B cell (primary cell): ENCODE measurements at places on chromosomes 7 and 10. TPM values are rescaled to one million over a fixed set of nuclear protein-coding genes. Genes with fewer than 3 reads are reported as not detected.

DNA sequence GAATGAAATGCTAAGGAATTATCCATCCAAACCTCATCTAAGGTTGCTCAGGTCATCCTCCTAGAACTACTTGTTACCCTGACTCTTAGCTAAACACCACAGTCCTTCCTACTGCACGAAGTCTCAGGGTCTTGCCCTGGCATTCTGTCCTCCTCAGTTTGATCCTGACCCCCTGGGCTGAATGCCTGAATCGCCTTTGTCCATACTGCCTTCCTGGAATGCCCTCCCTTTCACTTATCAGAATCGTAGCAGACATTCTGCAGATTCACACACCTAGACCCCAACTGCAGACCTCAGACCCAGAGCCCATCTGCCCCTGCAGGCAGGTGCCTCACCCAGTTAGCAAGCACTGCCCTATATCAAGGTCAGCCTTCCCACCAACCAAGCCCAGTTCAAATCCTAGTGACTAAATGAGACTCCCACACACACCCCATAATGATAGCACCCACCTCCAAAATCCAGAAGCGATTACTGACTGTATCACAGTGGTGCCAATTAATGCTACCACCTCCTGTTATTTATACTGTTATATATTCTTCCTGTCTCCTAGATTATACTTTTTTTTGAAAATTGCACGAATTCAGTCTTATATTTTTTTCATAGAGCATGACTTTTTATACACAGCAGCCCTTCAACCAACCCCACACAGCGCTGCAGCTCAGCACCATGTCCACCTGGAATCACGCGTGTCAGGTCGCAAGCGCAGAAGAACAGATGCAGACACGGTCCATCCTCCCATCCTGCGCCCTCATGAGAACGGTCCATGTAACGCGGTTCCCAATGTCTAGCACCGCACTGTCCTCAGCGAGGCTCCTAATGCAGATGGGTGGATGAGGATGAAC, 3.7 kb downstream of the PARD3 start:
- H3K27me3 ChIP-seq = peaks cover 27% of the 10 kb centered on the region
- no peak overlapping the region for H3K4me3 ChIP-seq
- DNase-seq = no peak
- H3K27ac ChIP-seq = no peak overlapping the region
- H3K36me3 ChIP-seq = no peaks in the 10 kb centered on the region
- H3K4me1 ChIP-seq = peaks cover 7% of the 10 kb centered on the region

GRCh38 chr7:75905785-75906604, 9.0 kb upstream of the POR start:
- no peak overlapping the region for H3K27ac ChIP-seq
- DNase-seq = no peak
- H3K4me3 ChIP-seq = no peak overlapping the region
- H3K27me3 ChIP-seq = no peaks in the 10 kb centered on the region
- no peaks in the 10 kb centered on the region for H3K36me3 ChIP-seq
- H3K4me1 ChIP-seq = no peaks in the 10 kb centered on the region

DNA sequence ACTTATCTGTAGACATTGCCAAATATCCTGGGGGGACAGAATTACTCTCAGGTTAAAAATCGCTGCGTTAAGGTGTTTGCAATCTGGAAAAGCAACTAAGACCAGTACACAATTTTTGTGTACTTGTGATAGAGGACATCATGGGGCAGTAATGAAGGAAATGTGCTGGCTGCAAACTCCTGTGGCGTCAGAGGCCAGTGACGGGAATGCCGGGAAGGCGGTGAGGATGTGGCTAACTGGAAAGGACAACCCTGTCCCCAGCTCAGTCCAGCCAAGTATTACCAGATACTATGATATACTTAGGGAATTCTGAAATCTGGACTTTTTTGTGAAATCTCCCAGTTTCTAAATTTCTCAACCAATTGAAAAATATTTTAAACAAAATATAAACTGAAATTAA, 103.1 kb upstream of the NANOS1 start:
- no peak overlapping the region for H3K27ac ChIP-seq
- no peaks in the 10 kb centered on the region for H3K27me3 ChIP-seq
- H3K4me1 ChIP-seq = no peaks in the 10 kb centered on the region
- DNase-seq = no peak

DNA sequence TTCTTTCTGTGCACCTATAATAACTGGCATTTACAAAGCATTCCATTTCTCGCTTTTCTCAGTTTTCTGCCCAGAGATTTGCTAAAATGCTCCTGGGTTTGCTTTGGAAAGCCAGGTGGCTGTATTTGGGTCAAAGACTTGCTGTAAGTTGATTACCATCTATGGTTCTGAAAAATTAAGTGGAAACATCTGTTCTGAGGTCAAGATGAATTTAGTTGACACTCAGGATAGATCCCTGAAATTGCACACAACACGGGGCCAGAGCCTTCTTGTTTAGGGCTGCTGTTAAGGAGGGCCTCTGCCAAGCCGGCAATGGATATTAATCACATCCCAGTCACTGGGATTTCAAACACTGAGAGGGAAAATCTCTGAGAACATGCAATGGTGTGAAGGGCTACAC, 111.6 kb upstream of the GLI3 start:
- H3K27ac ChIP-seq = no peak overlapping the region
- H3K27me3 ChIP-seq = no peaks in the 10 kb centered on the region
- no peaks in the 10 kb centered on the region for H3K4me1 ChIP-seq
- no peak overlapping the region for H3K4me3 ChIP-seq

DNA sequence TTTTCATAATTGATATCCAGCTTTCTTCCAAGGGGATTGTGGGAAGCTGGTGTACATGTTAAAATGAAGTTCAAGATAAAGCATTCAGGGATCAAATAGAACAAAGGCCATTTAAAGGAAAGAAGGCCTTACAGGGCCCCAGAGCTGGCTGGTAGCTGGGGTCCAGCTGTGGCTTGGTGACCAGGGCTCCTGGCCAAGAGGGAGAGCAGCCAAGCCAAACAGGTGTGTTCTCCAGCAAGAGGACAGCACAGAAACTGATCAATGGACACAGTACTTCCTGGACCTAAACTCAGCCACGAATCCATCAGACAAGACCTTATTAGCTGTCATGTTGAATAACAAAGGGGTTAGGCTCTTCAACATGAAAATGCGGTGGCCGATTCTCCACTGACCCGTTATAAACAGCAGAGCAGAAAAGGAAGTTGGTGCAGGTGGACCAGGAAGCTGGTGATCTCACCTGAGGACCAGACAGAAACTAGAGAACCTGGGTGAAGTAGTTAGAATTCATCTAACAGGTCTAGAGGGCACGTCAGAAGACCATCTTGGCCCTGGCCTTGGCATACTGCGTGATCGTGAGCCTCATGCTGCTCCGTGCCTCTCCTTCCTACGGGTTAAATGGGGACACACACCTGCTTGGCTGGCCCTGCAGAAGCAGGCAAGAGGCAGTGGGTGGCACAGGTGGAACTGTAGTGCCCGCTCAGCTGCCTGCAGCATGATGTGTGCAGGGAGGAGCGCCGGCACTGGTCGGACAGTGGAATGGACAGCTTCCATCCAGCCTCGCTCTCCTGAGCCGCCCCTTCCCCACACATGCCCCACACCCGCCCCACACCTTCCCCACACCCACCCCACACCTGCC, 53.8 kb downstream of the PARP12 start:
- no peak for DNase-seq
- H3K36me3 ChIP-seq = no peaks in the 10 kb centered on the region
- no peaks in the 10 kb centered on the region for H3K4me1 ChIP-seq

DNA sequence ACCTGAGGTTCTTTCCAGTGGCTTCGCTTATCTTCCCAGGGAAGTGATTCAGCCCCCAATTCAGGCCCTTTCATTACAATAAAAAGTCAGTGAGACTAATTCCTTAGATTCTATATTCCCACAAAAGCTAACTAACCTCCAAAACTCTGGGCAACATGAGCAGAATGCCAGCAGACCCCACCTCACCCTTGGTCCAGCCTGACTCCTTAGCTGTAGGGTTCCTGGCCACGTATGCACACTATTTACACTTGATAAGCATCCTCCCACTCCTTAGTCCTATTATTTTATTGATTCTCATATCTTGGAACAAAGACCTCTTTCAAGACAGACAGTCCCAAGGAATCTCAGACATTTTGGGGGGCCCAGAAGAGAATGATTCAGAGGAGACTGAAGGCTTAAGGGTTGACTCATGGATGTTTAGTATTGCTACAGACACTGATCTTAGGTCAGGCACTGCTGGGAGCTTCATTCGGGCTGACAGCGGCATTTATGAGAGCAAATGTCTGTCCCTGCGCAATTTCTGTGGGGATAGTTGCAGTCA, 162.6 kb upstream of the GDF10 start:
- H3K4me1 ChIP-seq = peaks cover 3% of the 10 kb centered on the region
- no peak overlapping the region for H3K4me3 ChIP-seq
- H3K27ac ChIP-seq = no peak overlapping the region
- no peaks in the 10 kb centered on the region for H3K36me3 ChIP-seq
- no peaks in the 10 kb centered on the region for H3K27me3 ChIP-seq

- no peaks in the 10 kb centered on the region for H3K36me3 ChIP-seq
- no peaks in the 10 kb centered on the region for H3K27me3 ChIP-seq
- DNase-seq = no peak
These were observed 17.8 kb downstream of the SCART1 start for GRCh38 chr10:133471300-133472109.

GRCh38 chr7:74489997-74490945, 36.6 kb downstream of the GTF2IRD1 start:
- H3K27ac ChIP-seq = no peak overlapping the region
- H3K4me3 ChIP-seq = no peak overlapping the region
- H3K36me3 ChIP-seq = no peaks in the 10 kb centered on the region
- no peaks in the 10 kb centered on the region for H3K4me1 ChIP-seq
- H3K27me3 ChIP-seq = no peaks in the 10 kb centered on the region
- DNase-seq = no peak

GRCh38 chr7:12692479-12693259, 5.2 kb downstream of the ARL4A start:
- peaks cover 12% of the 10 kb centered on the region for H3K4me1 ChIP-seq
- H3K36me3 ChIP-seq = no peaks in the 10 kb centered on the region
- H3K27me3 ChIP-seq = no peaks in the 10 kb centered on the region
- no peak overlapping the region for H3K27ac ChIP-seq

- no peaks in the 10 kb centered on the region for H3K4me1 ChIP-seq
- H3K27me3 ChIP-seq = no peaks in the 10 kb centered on the region
- no peak overlapping the region for H3K4me3 ChIP-seq
- DNase-seq = no peak
- no peak overlapping the region for H3K27ac ChIP-seq
These were observed 141.7 kb downstream of the TWIST1 start for GRCh38 chr7:18975689-18976280.

DNA sequence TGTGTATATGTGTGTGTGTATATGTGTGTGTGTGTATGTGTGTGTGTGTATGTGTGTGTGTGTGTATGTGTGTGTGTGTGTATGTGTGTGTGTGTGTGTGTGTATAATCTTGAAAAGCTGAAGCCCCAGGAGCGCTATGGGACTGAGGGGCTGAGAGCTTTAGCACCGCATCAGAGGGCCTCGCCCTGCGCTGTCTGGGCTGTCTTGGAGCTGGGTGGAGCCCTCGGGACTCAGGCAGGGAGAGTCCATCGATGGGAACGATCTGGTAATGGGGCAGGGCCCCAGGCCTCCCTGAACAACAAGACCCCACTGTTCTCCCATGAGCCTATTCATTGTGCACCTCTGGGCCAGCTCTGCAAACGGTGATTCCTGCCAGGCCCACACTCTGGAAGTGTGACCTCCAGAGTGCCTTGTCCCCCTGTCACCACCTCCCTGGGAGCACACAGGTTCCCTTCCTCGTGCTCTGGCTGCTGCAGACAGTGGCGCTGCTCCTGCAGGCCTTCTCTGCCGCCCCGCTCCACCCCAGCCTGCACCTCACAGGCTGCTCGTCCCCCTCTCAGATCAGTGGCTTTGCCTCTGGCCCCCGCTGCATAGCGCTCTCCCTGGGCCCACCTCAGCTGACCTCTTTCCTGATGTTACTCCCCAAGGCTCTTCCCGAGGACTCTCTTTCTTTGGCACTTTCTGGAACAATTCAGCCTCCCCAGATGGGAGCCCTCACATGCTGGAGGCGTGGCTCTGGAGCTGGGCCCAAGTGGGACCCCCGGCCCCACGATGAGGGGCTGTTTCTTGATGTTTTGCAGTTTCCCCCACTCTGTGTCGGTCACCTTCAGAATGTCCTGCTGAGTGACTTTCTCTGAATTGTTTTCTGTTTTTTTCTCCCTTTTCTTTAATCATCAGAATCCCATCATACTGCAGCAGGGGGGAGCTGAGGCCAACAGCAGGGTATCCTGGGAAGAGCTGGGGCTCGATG, 542.2 kb upstream of the FOXK1 start:
- no peaks in the 10 kb centered on the region for H3K27me3 ChIP-seq
- no peak for DNase-seq
- no peak overlapping the region for H3K27ac ChIP-seq
- no peaks in the 10 kb centered on the region for H3K36me3 ChIP-seq
- H3K4me1 ChIP-seq = no peaks in the 10 kb centered on the region

- no peaks in the 10 kb centered on the region for H3K36me3 ChIP-seq
- no peak overlapping the region for H3K4me3 ChIP-seq
- no peaks in the 10 kb centered on the region for H3K27me3 ChIP-seq
These were observed 101.3 kb downstream of the SDHAF3 start for GRCh38 chr7:97218767-97219166.

DNA sequence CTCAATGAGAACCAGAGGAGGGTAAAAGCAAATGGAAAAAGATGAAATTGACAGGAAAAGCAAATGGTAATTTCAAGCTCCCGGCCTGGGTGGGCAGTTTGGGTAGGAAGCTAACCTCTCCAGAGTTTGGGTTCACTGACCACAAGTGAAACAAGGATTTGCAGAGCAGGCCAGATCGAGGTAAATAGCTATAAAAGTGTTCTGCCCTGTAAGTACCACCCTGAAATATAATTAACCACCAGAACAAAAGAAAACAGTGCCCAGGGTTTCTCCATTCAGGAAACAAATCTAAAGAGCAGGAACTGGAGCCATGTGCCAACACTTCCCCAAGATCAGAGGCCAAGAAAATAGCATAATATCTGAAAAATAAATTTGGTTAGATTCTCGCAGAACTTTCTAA, 276.7 kb upstream of the MEOX2 start:
- H3K4me3 ChIP-seq = no peak overlapping the region
- DNase-seq = no peak
- no peak overlapping the region for H3K27ac ChIP-seq
- H3K27me3 ChIP-seq = no peaks in the 10 kb centered on the region
- no peaks in the 10 kb centered on the region for H3K36me3 ChIP-seq
- H3K4me1 ChIP-seq = no peaks in the 10 kb centered on the region

GRCh38 chr7:22363756-22364422, 6.9 kb upstream of the RAPGEF5 start:
- no peak overlapping the region for H3K4me3 ChIP-seq
- H3K4me1 ChIP-seq = no peaks in the 10 kb centered on the region
- no peak overlapping the region for H3K27ac ChIP-seq

- H3K4me3 ChIP-seq = no peak overlapping the region
- H3K36me3 ChIP-seq = no peaks in the 10 kb centered on the region
- H3K4me1 ChIP-seq = no peaks in the 10 kb centered on the region
- no peaks in the 10 kb centered on the region for H3K27me3 ChIP-seq
- no peak for DNase-seq
- H3K27ac ChIP-seq = no peak overlapping the region
These were observed 47.4 kb upstream of the CAV2 start for GRCh38 chr7:116451957-116452729.

GPR146 gene
- total RNA-seq = 44.6 and 45.4 TPM in 2 replicates

MMD2 gene
- not detected in 2 replicates for total RNA-seq

AKR1C8 gene
- total RNA-seq = not detected in 2 replicates

PNLIPRP2 gene
- not detected in 2 replicates for total RNA-seq

FAM25A gene
- total RNA-seq = not detected in 2 replicates

ARMC3 gene
- not detected in 2 replicates for total RNA-seq

TAS2R5 gene
- total RNA-seq = 3.6 and 6.5 TPM in 2 replicates

SLC26A5 gene
- not detected in 2 replicates for total RNA-seq
